Hepatic stellate cell (primary cell): ENCODE measurements at places on chromosomes 11 and 22.

- no peak for DNase-seq
Measured at GRCh38 chr11:113764527-113765219, 8.8 kb downstream of the ZW10 start.

DNA sequence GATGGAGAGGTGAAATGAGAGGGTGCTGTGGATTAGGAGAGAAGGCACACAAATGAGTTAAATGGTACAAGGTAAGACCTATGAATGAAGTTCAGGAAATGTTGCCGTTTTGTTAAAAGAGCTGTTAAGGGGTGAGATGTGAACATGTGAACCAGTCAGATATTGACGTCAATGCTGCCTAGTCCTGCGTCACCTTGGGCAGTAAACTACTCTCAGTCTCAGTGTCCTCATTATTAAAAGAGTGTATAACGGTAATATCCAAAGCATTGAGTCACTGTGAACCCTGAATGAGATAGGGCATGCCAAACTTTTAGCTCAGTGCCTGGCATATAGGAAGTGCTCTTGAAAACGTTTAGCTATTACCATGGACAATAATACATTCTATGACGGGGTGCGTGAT, 32.4 kb upstream of the SORL1-AS1 start:
- no peak for DNase-seq

DNA sequence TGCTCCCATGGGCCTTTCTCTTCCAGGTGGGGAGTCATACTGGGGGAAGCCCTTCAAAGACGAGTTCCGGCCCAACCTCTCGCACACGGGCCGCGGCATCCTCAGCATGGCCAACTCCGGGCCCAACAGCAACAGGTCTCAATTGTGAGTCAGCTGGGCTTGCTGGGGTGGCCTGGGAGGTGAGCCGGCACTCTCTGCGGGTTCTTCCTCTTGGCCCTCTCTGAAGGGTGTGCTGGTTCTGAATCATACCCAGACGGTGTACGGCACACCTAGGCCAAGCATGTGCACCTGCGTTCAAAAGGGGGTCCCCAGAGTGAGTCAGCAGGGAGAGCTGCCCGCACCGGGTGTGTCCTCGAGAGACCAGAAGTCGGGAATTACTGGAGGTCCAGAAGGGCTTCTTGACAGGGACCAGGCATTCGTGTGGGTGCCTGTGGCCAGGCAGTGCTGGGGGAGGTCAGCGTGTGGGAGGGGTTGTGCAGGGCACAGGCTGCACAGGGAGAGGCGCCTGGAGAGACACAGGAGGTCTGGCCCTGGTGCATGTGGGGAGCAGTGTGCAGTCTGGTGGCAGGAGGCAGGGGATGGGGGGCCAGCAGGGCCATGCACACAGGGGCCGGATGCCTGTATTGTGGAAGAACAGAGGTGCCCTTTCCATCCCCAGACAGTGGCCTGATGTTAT, 23.0 kb downstream of the PPIL2 start:
- DNase-seq: no peak

DNA sequence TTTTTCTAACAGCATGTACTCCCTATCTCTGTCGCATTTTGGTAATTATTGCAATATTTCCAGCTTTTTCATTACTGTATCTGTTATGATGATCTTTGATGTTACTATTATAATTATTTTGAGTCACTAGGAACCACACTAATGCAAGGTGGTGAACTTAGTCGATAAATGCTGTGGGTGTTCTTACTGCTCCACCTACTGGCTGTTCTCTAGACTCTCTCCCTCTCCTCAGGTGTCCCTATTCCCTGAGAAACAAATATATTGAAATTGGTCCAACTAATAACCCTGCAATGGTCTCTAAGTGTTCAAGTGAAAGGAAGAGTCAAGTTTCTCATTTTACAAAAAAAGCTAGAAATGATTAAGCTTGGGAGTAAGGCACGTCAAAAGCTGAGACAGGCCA, 10.5 kb downstream of the ARL14EP start:
- DNase-seq: no peak

GRCh38 chr11:44321059-44321458, 11.1 kb upstream of the ALX4 start:
- DNase-seq: no peak

DNA sequence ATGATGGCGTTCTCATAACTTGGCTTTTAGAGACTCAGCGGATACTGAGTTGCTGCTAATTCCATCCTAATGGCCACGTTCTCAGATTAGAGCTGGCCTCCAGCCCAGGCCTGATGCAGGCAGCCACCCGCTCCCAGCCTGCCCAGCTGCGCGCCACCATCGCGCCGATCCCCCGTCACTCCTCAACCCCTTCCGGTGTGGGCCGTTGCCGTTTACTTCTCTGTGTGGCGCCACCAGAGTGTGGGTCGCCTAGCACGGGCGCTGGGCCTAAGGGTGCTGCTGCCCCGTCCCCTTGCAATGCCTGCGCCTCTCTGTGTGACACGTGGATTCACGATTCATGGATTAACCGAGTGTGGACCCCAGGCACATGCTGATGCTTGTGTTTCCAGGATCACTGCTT, 1116.0 kb downstream of the BRD1 start:
- DNase-seq: no peak

GRCh38 chr11:34273099-34273498, 84.7 kb downstream of the ABTB2 start:
- no peak for DNase-seq

DNA sequence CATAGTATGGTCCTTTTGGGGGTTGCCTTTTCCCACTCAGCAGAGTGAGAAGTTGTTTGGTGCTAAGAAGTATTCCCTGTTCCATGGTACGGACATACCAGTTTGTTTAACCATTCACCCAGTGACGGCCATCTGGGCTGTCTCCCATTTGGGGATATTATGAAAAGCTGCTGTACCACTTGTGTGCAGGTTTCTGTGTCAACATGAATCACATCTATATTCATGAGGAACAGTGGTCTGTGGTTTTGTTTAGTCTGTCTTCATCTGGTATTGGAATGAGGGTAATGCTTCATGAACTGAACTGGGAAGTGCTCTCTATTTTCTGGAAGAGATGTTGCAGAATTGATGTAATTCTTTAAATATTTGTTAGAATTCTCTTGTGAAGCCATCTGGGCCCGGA, 89.5 kb downstream of the TRMU start:
- DNase-seq: peak; percentile 77

DNA sequence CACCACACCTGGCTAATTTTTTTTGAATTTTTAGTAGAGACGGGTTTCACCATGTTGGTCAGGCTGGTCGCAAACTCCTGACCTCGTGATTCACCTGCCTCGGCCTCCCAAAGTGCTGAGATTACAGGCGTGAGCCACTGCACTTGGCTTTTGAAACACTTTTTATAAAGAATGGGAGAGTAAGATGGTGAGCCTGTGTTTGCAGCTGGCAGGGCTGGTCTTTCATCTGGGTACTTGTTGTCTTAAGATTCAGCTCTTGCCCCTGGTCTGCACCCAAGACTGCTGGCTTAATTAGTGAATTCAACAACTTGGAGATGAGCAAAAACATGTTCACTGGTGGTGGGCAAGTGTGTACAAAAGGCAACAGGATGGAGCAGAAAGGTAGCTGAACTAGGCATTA, 4.0 kb downstream of the TSPAN18 start:
- DNase-seq: no peak
